Activated CD4-positive, alpha-beta T cell treated with anti-CD3 and anti-CD28 coated beads, Interleukin-2, amount 10 ng/mL, durations not matched to agents 24 days and 14 days (primary cell): ENCODE measurements at places on chromosomes 16 and 17. TPM values are rescaled to one million over a fixed set of nuclear protein-coding genes. Genes with fewer than 3 reads are reported as not detected.

The IKZF3 gene
- 14.7 and 15.9 TPM in 2 replicates for total RNA-seq

GRCh38 chr16:85393674-85394451, 219.3 kb upstream of the GSE1 start:
- H3K27me3 ChIP-seq: no peaks in the 10 kb centered on the region
- no peaks in the 10 kb centered on the region for H3K36me3 ChIP-seq
- H3K4me3 ChIP-seq: no peak overlapping the region
- peak; percentile 89 for DNase-seq
- no peaks in the 10 kb centered on the region for H3K4me1 ChIP-seq

DNA sequence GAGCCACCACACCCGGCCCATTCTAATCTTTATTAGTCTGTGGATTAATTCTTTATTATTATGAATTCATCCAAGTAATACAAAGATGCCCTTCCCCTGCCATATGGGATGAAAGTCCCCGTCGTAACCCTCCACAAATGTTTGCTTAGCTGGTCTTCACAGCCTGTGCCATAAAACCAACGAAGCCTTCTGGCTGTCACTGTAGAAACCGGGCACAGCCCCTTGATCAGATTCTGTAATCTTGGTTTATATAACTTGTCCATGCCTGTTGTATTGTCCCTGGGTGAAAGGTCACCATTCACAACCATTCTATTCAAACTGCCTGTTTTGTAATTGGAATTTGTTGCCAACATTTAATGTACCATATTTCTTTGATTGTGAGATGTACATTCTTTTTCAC, 66.5 kb downstream of the ATP2C2 start:
- peaks cover 1% of the 10 kb centered on the region for H3K27me3 ChIP-seq
- no peaks in the 10 kb centered on the region for H3K4me1 ChIP-seq
- no peak overlapping the region for H3K27ac ChIP-seq

DNA sequence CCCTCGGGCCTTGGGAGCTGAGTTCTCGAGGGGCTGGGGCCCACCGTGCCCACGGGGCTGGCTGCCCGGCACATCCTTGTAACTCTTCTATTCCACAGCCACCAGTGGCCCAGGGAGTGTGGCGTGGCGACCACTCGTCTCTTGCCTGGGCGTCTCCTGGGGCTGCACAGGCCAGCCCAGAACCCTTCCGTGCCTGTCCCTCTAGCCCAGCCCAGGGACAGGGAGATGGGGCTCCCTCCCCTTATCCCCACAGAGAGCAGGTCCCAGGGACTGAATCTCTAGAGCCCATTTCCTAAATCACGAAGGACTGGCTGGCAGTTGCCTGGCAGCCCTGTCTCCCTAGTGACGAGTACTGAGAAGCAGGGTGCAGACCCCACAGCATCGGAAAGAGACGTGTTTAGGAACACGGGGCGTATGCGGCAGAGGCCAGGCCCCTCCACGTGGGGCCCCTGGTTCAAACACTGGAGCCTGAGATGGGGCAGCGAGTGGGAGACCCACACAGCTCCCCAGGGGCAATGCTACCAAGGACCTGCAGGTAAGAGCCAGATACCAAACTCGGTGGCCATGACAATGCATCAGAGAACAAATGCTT, 51.0 kb downstream of the TIMM22 start:
- no peak overlapping the region for H3K27ac ChIP-seq
- no peak for DNase-seq
- H3K4me3 ChIP-seq: no peak overlapping the region
- H3K4me1 ChIP-seq: no peaks in the 10 kb centered on the region
- peaks cover 12% of the 10 kb centered on the region for H3K36me3 ChIP-seq
- no peaks in the 10 kb centered on the region for H3K27me3 ChIP-seq

The PMP22 gene
- 0.28 and 0.45 TPM in 2 replicates for total RNA-seq

DNA sequence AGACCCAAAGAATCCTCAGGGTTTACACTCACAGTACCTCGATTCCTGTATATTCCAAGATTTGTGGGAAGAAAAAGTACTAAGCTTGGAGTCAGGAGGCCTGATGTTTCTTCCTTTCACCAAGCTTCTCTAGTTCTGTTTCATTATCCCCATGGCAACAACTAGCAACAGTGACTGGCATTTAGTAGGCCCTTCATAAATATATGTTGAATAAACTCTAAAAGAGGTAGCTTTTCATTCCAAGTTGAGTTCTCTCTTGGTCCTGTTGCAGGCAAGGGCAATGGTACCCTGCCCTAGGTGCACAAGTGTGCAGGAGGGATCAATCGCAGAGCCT, 527 bp upstream of the UBE2Z start:
- no peaks in the 10 kb centered on the region for H3K27me3 ChIP-seq
- peak overlapping the region; percentile 96 for H3K4me3 ChIP-seq
- H3K27ac ChIP-seq: peak overlapping the region; percentile 98
- no peak for DNase-seq
- H3K4me1 ChIP-seq: peaks cover 38% of the 10 kb centered on the region

The PRSS8 gene
- not detected in 2 replicates for total RNA-seq

The RPS15A gene
- 1,857 and 1,884 TPM in 2 replicates for total RNA-seq
